ENCODE measurements at places on chromosomes 7 and 10. TPM values are rescaled to one million over a fixed set of nuclear protein-coding genes. Genes with fewer than 3 reads are reported as not detected.

- no peak for DNase-seq
- no peaks in the 10 kb centered on the region for H3K27me3 ChIP-seq
- no peak overlapping the region for H3K4me3 ChIP-seq
- H3K27ac ChIP-seq, result no peak overlapping the region
- no peaks in the 10 kb centered on the region for H3K36me3 ChIP-seq
- no peaks in the 10 kb centered on the region for H3K4me1 ChIP-seq
Measured at GRCh38 chr10:121886997-121887622, 40.7 kb downstream of the ATE1 start.

DNA sequence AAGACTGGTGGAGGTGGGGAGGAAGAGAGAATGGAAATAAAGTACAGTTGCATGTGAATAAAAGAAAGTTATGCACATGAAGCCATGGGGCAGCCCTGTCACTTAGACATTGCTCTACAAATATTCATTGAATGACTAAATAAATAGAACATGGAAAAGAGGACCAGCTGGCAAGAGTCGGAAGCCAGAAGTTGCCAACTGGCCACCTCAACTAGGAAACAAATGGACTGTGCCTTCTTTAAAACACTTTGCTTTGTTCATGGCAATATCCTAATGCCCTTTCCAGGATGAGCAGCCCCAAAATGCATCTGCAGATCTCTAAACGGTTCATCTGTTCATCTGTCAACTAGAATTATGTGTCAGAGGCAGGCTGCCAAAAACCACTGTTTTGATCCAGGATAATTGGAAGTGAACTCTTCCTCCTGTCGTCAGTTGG lies 157.3 kb downstream of the NOC3L start:
- no peaks in the 10 kb centered on the region for H3K36me3 ChIP-seq
- DNase-seq, result no peak
- H3K27ac ChIP-seq, result no peak overlapping the region
- no peak overlapping the region for H3K4me3 ChIP-seq

GRCh38 chr10:73800560-73801252 lies 10.7 kb downstream of the NDST2 start:
- no peak overlapping the region for H3K4me3 ChIP-seq
- H3K27me3 ChIP-seq, result no peaks in the 10 kb centered on the region
- no peaks in the 10 kb centered on the region for H3K4me1 ChIP-seq
- no peak overlapping the region for H3K27ac ChIP-seq

- H3K27ac ChIP-seq, result peak overlapping the region; percentile 89
- no peaks in the 10 kb centered on the region for H3K36me3 ChIP-seq
- peak; percentile 84 for DNase-seq
- H3K27me3 ChIP-seq, result no peaks in the 10 kb centered on the region
Measured at GRCh38 chr10:119315128-119316001, 108.0 kb downstream of the GRK5 start.

DNA sequence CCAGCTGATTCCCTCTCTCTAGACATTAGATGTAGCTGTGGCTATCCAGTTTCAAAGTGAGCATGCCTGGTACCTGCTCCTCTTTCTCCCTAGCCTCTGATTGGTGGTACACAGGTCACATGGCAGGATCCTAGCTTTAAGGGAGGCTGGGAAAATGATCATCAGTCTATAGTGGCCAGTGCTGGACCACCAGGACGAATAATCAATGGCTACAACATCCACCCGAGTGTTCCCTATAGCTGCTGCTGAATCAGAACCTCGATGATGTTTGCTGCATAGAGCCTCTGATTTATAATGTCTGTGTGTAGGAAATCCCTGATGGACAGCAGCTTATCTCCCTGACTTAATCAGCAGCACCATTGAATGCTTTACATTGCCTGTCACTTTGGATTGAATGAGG lies 28.9 kb upstream of the LMTK2 start:
- no peaks in the 10 kb centered on the region for H3K4me1 ChIP-seq
- H3K27me3 ChIP-seq, result peaks cover 2% of the 10 kb centered on the region
- H3K36me3 ChIP-seq, result no peaks in the 10 kb centered on the region
- no peak overlapping the region for H3K4me3 ChIP-seq

DNA sequence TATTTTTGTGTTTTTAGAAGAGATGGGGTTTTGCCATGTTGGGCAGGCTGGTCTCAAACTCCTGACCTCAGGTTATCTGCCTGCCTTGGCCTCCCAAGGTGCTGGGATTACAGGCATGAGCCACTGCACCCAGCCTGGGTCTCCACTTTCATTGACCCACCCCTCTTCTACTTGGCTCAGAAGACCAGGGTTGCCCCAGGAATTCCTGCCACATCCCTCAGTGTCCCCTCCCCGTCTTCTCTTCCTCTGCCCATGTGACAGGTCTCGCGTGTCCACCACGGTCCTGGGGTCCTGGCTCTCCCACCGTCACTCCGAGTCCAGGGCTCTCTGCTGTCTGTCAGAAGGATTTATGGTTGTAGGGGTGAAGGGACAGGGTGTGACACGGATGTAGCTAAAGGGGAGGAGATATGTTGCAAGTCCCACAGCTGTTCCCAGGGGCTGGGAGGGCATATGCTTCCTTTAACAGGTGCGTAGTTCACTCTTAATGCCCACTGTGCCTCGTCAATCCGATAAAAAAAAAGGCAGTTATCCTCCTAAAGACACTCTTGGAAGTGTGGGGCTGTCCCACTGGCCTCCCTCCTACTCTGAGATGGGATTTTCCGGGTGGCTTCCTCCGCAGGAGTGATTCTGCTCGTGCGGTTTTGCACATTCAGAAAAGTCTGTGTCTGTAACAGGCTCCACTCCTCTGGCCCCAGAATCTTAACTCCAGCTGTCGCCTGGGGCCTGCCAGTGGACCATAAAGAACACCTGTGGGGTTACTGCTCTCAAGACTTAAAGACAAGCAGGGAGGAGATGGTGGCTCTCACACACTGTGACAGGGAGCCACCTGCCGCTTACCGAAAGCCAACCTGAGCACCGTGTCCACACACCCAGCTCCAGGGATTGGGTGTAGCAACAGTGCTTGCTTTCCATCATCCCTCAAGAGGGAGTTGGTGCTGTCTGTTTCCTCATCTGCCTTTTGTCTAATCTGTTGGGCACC lies 36.7 kb upstream of the SHH start:
- no peak overlapping the region for H3K27ac ChIP-seq
- H3K36me3 ChIP-seq, result no peaks in the 10 kb centered on the region
- no peaks in the 10 kb centered on the region for H3K4me1 ChIP-seq
- H3K27me3 ChIP-seq, result no peaks in the 10 kb centered on the region

DNA sequence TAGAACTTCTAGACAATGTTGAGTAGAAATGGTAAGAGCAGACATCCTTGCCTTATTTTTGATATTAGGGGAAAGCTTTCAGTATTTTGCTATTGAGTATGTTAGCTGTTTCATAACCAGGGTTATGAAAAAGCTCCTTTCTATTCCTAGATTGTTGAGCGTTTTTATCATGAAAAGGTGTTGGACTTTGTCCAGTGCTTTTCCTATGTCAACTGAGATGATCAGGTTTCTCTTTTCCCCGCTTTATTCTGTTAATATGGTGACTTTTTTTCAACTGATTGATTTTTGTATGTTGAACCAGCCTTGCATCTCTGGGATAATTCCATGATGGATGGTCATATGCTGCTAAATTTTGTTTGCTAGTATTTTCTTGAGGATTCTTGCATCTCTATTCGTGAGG lies 58.5 kb downstream of the LCOR start:
- no peak for DNase-seq
- H3K4me3 ChIP-seq, result no peak overlapping the region
- no peaks in the 10 kb centered on the region for H3K4me1 ChIP-seq

DNA sequence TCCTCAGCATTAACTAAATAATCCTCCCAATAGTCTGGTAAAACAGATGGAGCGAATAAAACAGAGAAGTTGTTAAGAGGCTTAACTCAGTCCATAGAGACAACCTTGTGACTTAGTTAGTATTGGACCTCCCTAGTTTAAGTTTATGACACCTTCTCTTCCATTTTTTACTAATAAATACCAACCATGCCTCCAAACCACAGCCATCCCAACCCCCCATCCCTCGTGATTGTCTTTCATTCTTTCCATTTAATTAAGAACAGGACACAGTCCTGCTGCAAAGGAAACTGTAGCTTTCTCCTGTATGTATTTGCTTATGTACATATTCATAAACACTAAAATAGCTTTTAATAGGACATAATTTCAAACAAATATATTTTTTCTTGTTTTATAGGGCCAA lies 238.2 kb downstream of the SEMA3D start:
- no peaks in the 10 kb centered on the region for H3K27me3 ChIP-seq
- no peaks in the 10 kb centered on the region for H3K36me3 ChIP-seq
- DNase-seq, result no peak
- no peak overlapping the region for H3K27ac ChIP-seq

DNA sequence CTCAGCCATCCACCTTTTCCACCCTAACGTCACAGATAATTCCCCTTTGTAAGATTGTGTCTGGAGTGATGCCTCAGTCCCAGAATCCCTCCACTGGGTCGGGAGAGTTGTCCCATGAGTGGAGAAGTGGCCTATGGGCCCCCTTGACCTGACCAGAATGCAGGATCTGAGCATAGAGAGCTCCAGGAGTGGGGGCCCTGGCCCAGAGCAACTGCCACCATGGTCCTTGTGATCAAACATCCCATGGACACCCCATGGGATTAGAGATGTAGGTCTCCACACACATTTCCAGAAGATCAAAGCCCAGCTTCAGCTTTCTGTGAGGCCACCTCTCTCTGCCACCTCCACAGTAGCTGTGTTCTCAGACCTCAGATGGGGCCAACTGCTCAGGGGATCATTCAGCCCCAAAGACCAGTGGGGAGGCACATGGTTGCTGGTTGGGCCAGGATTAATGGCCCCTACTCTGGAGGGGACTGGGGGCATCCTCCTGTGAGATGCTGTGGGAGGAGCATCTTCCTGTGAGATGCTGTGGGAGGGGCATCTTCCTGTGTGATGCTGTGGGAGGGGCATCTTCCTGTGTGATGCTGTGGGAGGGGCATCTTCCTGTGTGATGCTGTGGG lies 28.5 kb upstream of the DPYSL4 start:
- no peaks in the 10 kb centered on the region for H3K27me3 ChIP-seq
- no peaks in the 10 kb centered on the region for H3K4me1 ChIP-seq
- H3K27ac ChIP-seq, result no peak overlapping the region
- no peaks in the 10 kb centered on the region for H3K36me3 ChIP-seq
- no peak overlapping the region for H3K4me3 ChIP-seq
- DNase-seq, result no peak

- no peak for DNase-seq
- H3K27me3 ChIP-seq, result no peaks in the 10 kb centered on the region
- no peaks in the 10 kb centered on the region for H3K4me1 ChIP-seq
- H3K27ac ChIP-seq, result no peak overlapping the region
- no peak overlapping the region for H3K4me3 ChIP-seq
Measured at GRCh38 chr10:65894961-65895360, 1030.9 kb upstream of the LRRTM3 start.

DNA sequence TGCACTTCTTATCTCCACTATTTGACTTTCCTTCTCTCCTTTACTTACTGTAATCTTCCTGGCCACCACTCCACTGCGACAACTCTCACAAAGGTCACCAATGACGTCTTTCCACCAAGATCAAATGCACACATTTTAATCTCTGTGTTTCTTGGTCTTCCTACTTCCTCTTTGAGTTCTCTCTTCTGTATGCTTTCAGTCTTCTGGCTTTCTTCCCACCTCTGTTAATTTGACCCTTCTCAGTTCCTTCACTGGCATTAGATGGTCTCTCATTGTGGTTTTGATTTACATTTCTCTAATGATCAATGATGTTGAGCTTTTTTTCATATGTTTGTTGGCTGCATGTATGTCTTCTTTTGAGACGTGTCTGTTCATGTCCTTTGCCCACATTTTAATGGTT lies 31.9 kb downstream of the FAM107B start:
- DNase-seq, result no peak
- H3K36me3 ChIP-seq, result no peaks in the 10 kb centered on the region
- H3K4me3 ChIP-seq, result no peak overlapping the region

ZNF736 gene
- total RNA-seq, result 21.4 TPM

ANXA8 gene
- 0.27 TPM for total RNA-seq

MMRN2 gene
- 85.6 TPM for total RNA-seq
